ENCODE measurements at places on chromosomes 6 and 20. TPM values are rescaled to one million over a fixed set of nuclear protein-coding genes. Genes with fewer than 3 reads are reported as not detected.

The MROH8 gene
- total RNA-seq, result 1.8 TPM

The C20orf204 gene
- total RNA-seq, result 0.59 TPM

The MAP7 gene
- 1.8 TPM for total RNA-seq

- peak; percentile 4 for DNase-seq
- H3K4me1 ChIP-seq, result no peaks in the 10 kb centered on the region
- no peaks in the 10 kb centered on the region for H3K36me3 ChIP-seq
- H3K27me3 ChIP-seq, result no peaks in the 10 kb centered on the region
Observed at GRCh38 chr6:114735025-114735735, 392.4 kb upstream of the HS3ST5 start.

DNA sequence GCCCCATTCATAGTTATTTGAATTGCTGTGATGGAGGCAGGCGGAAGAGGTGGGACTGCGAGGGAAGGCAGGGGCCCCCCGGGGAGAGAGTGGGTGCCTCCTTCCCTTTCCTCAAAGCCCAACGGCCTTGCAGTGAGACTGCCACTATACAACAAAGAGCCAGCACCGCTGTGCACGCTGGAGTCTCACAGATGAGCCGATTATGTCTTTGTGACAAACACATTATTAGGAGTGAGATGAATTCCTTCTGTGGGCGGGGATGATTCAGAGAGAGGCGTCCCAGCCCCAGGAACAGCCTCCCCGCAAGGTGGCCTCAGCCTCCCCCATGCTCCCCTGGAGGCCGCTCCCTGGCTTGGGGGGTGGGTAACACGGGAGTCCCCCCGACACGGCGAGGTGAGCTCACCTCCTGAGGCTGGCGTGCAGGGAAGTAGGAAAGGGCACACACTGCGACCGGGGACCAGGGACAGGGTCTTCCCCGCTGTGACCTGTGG, 26.7 kb downstream of the NTSR1 start:
- H3K4me1 ChIP-seq, result peaks cover 4% of the 10 kb centered on the region
- no peaks in the 10 kb centered on the region for H3K36me3 ChIP-seq
- peaks cover 15% of the 10 kb centered on the region for H3K27me3 ChIP-seq
- no peak overlapping the region for H3K27ac ChIP-seq

GRCh38 chr6:60668428-60668827, 1617.6 kb downstream of the KHDRBS2 start:
- H3K4me1 ChIP-seq, result no peaks in the 10 kb centered on the region
- H3K36me3 ChIP-seq, result no peaks in the 10 kb centered on the region
- no peaks in the 10 kb centered on the region for H3K27me3 ChIP-seq
- no peak overlapping the region for H3K4me3 ChIP-seq

GRCh38 chr6:16819752-16820151, 58.5 kb upstream of the ATXN1 start:
- DNase-seq, result peak; percentile 27
- no peak overlapping the region for H3K4me3 ChIP-seq
- H3K27ac ChIP-seq, result no peak overlapping the region

DNA sequence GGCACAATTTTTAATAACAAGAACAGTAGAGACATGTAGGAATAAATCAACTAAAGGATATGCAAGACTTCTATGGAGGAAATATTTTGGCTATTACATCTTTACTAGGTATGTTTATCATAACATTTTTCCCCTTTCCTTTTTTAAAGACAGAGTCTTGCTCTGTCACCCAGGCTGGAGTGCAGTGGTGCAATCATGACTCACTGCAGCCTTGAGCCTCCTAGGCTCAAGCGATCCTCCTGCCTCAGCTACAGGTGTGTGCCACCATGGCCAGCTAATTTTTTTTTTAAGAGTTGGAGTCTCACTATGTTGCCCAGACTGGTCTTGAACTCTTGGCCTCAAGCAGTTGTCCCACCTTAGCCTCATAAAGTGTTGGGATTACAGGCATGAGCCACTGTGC, 37.0 kb downstream of the AKAP7 start:
- DNase-seq, result no peak
- H3K36me3 ChIP-seq, result no peaks in the 10 kb centered on the region
- peaks cover 23% of the 10 kb centered on the region for H3K4me1 ChIP-seq
- H3K27ac ChIP-seq, result no peak overlapping the region
- H3K4me3 ChIP-seq, result no peak overlapping the region

DNA sequence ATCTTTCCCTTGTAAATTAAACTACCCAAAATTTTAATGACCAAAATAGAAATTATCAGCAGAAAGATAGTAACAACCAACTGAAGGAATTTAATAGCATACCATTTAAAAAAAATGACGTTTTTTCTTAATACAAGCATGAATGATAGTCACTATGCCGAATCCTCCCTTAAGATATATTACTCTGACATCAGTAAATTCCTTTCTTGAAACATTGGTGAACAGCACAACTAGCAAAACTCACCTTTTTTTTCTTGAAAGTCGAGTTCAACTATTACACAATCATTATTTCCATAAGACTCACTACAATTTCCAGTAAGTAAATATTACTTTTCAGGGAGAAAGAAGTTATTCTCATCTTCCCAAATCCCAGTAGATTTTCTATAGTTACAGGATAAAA, 433.2 kb downstream of the GRIK2 start:
- H3K36me3 ChIP-seq, result no peaks in the 10 kb centered on the region
- DNase-seq, result no peak
- no peaks in the 10 kb centered on the region for H3K27me3 ChIP-seq

DNA sequence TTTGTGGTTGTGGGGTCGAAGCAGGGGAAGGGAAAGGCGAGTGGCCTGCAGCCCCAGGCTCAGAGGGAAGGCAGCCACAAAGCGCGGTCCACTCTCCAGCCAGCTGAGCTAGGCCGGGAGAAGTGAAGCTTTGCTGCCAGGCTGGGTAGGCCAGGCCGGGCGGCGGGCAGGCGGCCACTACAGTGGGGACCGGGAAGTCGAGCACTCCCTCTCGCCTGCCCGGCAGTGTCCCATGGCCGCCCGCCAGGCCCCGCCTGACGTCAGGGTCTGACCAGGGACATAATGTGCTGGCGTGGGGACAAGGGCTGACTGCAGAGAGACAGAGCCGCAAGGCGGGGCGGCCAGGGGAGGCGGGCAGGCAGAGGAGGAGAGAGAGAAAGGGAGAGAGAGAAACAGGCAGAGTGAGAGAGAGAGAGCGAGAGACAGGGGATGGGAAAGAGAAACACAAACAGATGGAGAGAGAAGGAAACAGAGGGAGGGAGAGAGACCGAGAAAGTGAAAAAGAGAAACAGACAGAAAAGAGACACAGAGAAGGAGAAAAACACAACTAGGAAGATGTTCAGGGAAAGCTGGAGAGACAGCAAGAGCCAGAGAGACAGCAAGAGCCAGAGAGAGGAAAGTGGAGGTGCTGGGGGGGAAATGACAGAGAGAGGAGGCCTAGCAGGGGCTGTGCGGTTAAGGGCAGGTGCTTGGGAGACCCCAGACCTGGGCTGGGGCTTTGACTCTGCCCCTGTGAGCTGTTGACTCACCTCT, 94.5 kb upstream of the PTPN1 start:
- H3K27me3 ChIP-seq, result no peaks in the 10 kb centered on the region
- H3K36me3 ChIP-seq, result no peaks in the 10 kb centered on the region
- H3K27ac ChIP-seq, result peak overlapping the region; percentile 61

DNA sequence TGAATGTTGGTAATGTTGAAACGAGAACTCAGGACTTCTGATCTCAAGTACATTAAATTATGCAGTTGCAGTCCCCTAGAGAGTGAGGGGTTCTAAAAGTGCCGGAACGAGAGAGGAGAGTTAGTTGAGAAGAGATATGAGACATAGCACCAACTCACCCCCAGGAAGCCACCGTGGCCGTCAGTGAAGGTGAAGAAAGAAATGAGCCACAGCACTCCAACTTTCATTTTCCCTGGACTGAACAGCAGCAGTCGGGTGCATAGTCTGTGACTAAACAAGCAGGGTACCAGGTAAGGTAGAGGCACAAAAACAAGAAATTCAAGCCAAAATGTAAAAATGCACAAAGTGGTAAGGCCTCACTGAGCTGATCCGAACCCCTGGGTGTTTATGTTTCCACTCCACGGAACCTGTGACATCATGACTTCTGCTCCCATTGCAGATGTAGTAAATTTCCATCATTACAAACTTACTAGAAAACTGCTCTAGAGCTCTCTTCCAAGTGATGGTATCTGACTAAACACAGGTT, 13.2 kb downstream of the ADGRF1 start:
- no peak overlapping the region for H3K27ac ChIP-seq
- H3K27me3 ChIP-seq, result peaks cover 11% of the 10 kb centered on the region
- no peaks in the 10 kb centered on the region for H3K36me3 ChIP-seq
- no peaks in the 10 kb centered on the region for H3K4me1 ChIP-seq
- no peak for DNase-seq
- no peak overlapping the region for H3K4me3 ChIP-seq

The C20orf144 gene
- under 0.01 TPM for total RNA-seq

DNA sequence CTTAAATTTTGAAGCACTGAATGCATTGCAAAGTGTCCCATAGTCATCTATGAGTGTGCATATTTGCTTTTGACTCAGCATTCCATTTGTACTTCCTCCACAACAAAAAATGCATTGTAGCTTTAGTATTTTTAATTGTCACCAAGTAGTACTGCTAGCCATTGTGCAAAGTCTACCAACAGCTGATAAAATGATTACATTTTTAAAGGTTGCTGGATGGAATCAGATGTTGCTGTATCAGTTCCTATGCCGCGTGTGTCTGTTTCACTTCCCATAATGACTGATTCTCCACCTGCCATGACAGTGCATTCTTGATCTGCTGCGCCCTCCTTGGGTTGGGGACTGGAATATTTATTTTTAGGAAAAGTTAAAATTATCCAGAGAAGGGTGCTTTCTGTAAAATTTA, 41.2 kb downstream of the SLX4IP start:
- no peaks in the 10 kb centered on the region for H3K36me3 ChIP-seq
- H3K4me1 ChIP-seq, result peaks cover 26% of the 10 kb centered on the region
- no peaks in the 10 kb centered on the region for H3K27me3 ChIP-seq
- peak; percentile 47 for DNase-seq
- H3K4me3 ChIP-seq, result no peak overlapping the region

- H3K4me1 ChIP-seq, result no peaks in the 10 kb centered on the region
- peaks cover 6% of the 10 kb centered on the region for H3K27me3 ChIP-seq
- H3K27ac ChIP-seq, result no peak overlapping the region
- no peak for DNase-seq
Observed at GRCh38 chr6:156731396-156731795, 45.8 kb upstream of the ARID1B start.

GRCh38 chr20:44641325-44641724, 10.2 kb downstream of the ADA start:
- H3K4me1 ChIP-seq, result peaks cover 27% of the 10 kb centered on the region
- H3K27me3 ChIP-seq, result no peaks in the 10 kb centered on the region
- no peak overlapping the region for H3K27ac ChIP-seq
- no peak overlapping the region for H3K4me3 ChIP-seq

DNA sequence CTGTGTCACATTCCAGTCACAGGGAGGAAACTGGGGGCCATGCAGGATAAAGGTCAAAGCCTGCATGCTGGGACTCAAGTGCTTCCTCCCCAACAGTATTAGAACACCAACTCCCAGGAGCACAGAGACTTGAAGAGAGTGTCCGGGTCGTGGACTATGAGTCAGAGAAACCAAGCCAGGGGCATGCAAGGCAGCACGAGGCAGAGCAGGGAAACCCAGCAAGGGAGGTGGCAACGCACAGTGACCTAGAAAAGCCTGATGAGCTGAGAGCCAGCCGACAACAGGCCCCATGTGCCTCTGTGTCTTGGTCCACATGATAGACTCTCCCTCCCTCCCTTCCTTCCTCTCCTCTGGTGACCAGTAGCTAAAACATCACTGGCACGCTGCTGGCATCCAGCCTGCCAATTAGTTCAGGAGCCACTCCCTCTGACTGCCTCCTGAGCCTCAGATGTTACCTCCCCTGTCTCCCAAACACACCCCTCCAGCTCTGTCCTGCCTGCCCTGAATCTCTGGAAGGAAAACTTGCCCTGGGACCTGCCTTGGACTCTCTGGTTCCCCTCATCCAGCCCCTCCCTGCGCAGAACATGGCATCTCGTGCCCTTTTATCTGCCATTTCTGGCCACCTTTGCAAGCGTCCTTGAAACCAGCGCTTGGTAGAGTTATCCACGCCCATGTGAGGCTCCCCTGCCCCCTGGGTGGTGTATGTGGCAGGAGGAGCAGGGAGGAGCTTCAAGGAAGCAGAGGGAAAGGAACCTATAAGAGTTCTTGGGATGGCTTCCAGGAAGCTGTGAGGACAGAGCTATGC, 16.2 kb upstream of the RNF39 start:
- DNase-seq, result peak; percentile 92
- H3K27ac ChIP-seq, result no peak overlapping the region
- H3K27me3 ChIP-seq, result peaks cover 12% of the 10 kb centered on the region
- peaks cover 21% of the 10 kb centered on the region for H3K4me1 ChIP-seq
- H3K4me3 ChIP-seq, result no peak overlapping the region

GRCh38 chr6:28896505-28897368, 27.0 kb downstream of the TRIM27 start:
- no peak for DNase-seq
- no peaks in the 10 kb centered on the region for H3K27me3 ChIP-seq
- peak overlapping the region; percentile 85 for H3K4me3 ChIP-seq
- H3K36me3 ChIP-seq, result peaks cover 14% of the 10 kb centered on the region

The FERMT1 gene
- total RNA-seq, result 2.1 TPM

GRCh38 chr20:10555393-10555792, 118.4 kb downstream of the JAG1 start:
- H3K36me3 ChIP-seq, result no peaks in the 10 kb centered on the region
- DNase-seq, result no peak

- no peak overlapping the region for H3K4me3 ChIP-seq
- no peaks in the 10 kb centered on the region for H3K36me3 ChIP-seq
- no peak overlapping the region for H3K27ac ChIP-seq
- DNase-seq, result peak; percentile 67
- peaks cover 10% of the 10 kb centered on the region for H3K27me3 ChIP-seq
- H3K4me1 ChIP-seq, result no peaks in the 10 kb centered on the region
Observed at GRCh38 chr6:34018961-34019606, 126.8 kb downstream of the GRM4 start.

GRCh38 chr6:121205569-121205968, 128.7 kb downstream of the TBC1D32 start:
- H3K4me3 ChIP-seq, result no peak overlapping the region

The KCNK15 gene
- 81.3 TPM for total RNA-seq

DNA sequence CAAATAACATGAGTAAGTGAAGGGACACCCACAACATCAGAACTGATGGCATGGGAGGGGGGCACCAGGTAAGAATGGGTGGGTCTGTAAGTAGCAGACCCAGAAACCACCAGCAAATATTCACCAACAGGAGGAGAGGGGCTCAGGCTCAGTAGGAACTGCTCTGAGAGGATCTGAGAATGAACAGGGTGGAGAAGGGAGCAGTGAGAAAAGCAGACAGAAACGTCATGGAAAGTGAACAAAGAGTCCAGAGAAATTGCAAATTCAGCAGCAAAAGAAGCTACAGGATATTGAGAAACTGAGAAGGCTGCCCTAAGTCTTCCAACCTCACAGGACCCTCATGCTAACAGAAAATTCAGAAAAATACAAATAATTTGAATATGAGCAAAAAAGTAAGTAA, 121.3 kb downstream of the KIF16B start:
- H3K4me3 ChIP-seq, result no peak overlapping the region
- H3K27ac ChIP-seq, result no peak overlapping the region

The MYL9 gene
- 141 TPM for total RNA-seq

DNA sequence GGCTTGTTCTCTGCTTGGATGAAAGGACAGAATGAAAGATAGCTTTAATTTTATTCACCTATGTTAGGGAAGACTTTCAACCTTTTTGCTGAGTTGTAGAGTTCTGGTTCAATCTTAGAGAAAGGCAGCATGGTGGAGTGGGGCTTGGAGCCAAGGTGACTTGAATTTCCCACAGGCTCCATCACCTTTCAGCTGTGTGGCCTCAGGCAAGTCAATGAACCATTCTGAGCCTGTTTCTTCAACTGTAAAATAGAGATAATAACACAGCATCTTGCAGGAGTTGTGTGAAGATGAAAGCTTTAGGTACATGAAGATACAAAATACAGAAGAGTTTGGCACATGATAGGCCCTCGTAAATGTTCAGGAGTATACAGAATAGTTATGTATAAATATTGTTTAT, 19.1 kb upstream of the DTNBP1 start:
- no peaks in the 10 kb centered on the region for H3K4me1 ChIP-seq
- DNase-seq, result no peak
- H3K36me3 ChIP-seq, result no peaks in the 10 kb centered on the region
- H3K27ac ChIP-seq, result no peak overlapping the region

Data from osteoblast (primary cell).